ENCODE measurements at places on chromosomes 5 and 9.

DNA sequence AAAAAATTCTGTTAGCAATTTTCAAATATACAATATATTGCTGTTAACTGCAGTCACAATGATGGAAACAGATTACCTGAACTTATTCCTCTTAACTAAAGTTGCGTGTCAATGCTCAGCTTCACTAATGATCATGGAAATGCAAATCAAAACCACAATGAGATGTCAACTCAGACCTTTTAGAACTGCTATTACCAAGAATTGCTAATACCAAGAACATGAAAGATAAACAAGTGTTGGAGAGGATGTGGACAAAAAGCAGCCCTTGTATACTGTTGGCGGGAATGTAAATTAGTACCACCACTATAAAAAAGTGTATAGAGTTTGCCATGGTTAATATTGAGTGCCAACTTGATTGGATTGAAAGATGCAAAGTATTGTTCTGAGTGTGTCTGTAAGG, 1409.7 kb upstream of the CDH18 start:
- no peak for DNase-seq

GRCh38 chr5:10434392-10434791, 7.3 kb upstream of the ROPN1L start:
- DNase-seq: no peak

DNA sequence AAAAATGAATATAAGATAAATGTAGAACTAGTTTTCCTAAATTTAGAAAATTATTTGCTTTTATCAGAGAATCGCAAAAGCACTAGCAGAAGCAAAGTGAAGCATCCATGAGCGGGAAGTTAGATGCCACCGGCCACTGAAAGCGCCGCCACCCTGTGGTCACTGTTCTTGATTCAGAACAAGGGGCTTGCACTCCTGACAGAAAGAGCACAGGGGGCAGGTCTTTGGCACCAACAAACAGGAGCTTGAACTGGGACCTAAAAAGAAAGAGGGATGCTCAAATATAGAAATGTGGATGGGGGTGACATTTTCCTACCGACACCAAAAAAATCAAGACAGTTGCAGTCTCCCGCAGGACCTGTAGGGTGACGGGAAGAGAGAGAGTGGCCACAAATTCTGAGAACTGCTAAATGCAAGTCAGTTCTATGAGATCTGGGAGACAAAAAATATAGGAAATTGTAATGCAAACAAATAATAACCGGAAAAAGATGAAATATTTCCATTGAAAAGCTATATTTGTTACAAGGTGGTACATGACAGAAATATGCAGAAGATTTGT, 144.3 kb downstream of the CDH12 start:
- no peak for DNase-seq

- no peak for DNase-seq
Observed at GRCh38 chr9:32423371-32423770, 38.9 kb downstream of the ACO1 start.
